ENCODE measurements at places on chromosomes 13 and 19.

- DNase-seq: no peak
These were observed 62.3 kb downstream of the DOCK9 start for GRCh38 chr13:98915563-98915962.

DNA sequence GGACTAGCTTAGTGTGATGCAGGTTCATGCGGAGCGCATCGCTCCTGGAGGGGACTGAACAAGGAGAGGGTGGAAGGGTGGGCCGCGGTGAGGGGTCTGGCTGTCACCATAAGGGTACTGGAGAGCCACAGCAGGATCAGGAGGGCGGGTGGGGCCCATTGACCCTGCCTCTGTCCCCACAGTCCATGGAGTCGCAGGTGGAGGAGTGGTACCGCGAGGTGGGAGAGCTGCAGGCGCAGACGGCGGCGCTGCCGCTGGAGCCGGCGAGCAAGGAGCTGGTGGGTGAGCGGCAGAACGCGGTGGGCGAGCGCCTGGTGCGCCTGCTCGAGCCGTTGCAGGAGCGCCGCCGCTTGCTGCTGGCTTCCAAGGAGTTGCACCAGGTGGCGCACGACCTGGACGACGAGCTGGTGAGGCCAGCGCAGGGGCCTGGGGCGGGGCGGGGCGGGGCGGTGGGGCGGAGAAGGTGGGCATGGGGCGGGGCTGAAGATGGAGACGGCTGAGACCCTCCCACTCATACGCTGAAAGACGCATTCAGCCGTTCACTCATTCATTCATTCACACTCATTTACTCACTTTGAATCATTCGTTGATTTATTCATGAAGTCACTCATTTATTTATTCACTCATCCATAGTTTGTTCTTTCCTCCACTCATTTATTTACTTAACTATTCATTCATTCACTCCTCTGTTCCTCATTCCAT lies 27.5 kb upstream of the SHKBP1 start:
- DNase-seq: peak; percentile 95

GRCh38 chr13:99860745-99861144 lies 110.8 kb downstream of the ZIC5 start:
- DNase-seq: no peak

- no peak for DNase-seq
These were observed 8.9 kb upstream of the CCNP start for GRCh38 chr19:40235238-40236025.

DNA sequence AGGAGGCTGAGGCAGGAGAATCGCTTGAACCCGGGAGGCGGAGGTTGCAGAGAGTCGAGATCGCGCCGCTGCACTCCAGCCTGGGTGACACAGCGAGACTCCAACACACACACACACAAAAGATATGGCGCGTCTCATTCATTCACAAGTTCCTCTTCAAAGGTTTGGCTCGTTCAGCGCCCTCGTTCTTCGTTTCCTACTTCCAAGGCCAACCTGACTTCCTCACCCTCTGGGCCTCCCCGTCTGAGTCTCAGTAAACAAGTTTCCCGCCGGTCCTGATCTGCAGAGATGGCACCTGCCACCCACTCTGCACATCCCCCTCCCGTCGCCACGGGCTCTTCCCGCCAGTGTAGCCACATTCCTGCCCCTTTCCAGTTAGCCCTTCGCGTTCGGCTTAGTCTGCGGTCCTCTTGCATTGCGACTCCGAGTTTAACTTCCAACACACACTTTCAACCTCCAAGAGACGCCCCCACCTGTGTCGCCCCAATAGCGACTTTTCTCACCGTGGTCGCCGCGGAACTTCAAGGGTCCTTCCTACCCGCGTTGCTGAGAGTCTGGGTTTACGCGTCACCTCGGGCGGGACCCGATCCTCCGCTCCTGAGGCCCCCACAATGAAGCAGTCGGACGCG lies 1.3 kb upstream of the BSG start:
- no peak for DNase-seq

DNA sequence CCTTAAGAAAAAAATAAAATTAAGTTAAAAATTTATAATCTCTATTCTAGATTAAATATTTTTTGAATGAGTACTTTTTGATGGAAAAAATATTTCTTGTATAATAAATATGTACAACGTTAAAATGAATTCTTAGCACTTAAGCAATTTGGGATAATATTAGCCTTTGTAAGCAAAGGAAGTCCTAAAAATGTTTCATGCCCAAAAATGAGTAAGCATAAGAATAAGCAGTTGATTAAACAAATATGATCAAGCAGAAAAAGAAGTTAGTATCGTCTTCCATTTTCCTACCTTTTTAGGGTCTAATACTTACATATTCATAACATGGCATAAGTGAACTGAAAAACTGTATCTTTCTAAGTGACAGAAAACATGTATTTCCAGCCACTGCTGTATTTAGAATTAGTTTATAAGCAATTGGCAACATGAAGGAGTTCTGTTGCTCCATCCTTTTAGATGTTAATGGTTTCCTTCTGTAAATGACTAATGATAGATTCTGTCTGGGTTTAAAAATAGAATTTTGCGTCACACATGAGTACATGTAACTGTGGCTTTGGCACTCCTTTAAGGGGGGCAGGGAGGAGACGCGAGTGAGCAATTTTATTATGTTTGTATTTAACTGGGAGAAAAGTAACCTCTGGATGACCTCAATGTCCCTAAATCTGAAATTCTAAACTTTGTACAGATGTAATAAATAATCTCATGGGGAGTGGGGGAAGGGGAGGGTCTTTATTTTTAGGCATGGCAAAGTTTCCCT lies 237.4 kb downstream of the RGCC start:
- no peak for DNase-seq

- DNase-seq: no peak
These were observed 8.1 kb downstream of the CCDC70 start for GRCh38 chr13:51869916-51870315.
